ENCODE measurements at places on chromosomes 3 and 15.

- DNase-seq, result no peak
Observed at GRCh38 chr15:50046159-50046558, 72.9 kb downstream of the ATP8B4 start.

- DNase-seq, result no peak
Observed at GRCh38 chr3:194369522-194370279, at the start of gene LRRC15. LRRC15 (minus strand) TSS chr3:194369743; CDS start chr3:194361043, 8,700 bp downstream.

- no peak for DNase-seq
Observed at GRCh38 chr3:175902226-175902625, 1043.1 kb downstream of the NAALADL2 start.

DNA sequence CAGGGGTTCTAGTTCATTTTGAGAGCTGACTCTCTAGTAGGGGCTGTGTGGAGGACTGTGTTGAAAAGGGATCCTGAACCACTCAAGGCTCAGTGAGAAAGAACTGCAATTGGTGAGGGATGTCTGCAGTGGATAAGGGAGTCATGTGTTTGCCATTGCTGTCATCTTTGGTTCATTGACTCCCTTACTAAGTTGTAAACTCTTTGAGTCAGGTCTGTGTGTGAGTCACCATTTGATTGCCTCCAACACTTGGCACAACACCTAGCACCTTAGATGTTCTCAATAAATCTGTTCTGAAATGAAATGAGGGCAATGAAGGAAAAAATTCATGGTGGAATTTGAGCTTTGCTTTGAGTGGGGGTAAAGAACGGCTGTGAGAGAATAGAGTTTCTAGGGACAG, 51.7 kb downstream of the PLS1 start:
- DNase-seq, result no peak

- no peak for DNase-seq
Observed at GRCh38 chr15:51082246-51082645, 12.5 kb downstream of the TNFAIP8L3 start.

GRCh38 chr3:18351069-18351628, 74.0 kb downstream of the SATB1 start:
- no peak for DNase-seq

GRCh38 chr3:113055201-113055600, 64.4 kb downstream of the GTPBP8 start:
- no peak for DNase-seq

- no peak for DNase-seq
Observed at GRCh38 chr3:100057716-100058575, 56.4 kb downstream of the FILIP1L start.

GRCh38 chr3:71707595-71707994, 17.6 kb downstream of the EIF4E3 start:
- DNase-seq, result no peak

DNA sequence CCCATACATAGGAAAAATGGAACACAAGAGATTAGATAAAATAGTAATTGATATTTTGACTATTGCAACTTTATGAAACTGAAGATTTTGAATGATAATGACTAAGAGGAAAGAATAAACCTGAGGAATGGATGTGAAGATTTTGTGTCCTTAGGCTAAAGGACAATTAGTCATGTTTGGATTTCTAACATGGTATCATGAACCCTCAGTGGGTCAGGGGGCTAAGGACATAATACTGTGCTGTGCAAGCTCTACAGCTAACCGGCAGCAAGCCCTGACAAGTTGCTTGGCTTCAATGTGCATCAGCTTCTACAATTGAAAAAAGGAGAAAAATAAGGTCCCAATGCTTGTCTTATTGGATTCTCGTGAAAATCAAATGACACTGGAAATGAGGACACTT, 491.0 kb downstream of the MECOM start:
- DNase-seq, result no peak

DNA sequence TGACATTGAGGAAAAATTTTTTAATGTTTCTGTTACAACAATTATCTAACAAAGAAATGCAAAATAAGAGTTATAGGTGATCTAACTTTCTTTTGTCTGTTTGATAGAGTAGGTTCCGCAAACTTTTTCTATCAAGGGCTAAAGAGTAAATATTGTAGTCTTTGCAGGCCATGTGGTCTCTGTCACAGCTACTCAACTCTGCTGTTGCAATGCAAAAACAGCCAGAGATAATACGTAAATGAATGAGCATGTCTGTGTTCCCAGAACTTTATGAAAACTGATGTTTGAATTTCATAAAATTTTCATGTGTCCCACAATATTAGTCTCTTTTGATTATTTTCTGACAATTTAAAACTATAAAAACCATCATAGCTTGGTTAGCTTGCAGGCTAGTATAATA, 73.3 kb downstream of the SLC24A1 start:
- DNase-seq, result no peak

- DNase-seq, result no peak
Observed at GRCh38 chr3:30448450-30449289, 157.7 kb upstream of the TGFBR2 start.

GRCh38 chr3:150454622-150455021, 46.5 kb downstream of the TSC22D2 start:
- DNase-seq, result no peak

GRCh38 chr3:59240666-59241255, 190.9 kb upstream of the CFAP20DC start:
- DNase-seq, result no peak

DNA sequence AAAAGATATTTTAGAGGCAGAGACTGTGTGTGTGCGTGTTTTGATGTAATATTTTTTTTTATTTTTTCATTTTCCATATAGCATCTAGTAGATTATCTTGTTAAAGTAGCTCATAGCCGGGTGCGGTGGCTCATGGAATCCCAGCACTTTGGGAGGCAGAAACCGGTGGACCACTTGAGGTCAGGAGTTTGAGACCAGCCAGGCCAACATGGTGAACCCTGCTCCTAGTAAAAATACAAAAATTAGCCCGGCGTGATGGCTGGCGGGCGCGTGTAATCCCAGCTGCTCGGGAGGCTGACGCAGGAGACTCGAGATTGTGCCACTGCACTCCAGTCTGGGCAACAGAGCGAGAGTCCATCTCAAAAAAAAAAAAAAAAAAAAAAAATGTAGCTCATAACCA, 1481.2 kb upstream of the CADM2 start:
- no peak for DNase-seq

DNA sequence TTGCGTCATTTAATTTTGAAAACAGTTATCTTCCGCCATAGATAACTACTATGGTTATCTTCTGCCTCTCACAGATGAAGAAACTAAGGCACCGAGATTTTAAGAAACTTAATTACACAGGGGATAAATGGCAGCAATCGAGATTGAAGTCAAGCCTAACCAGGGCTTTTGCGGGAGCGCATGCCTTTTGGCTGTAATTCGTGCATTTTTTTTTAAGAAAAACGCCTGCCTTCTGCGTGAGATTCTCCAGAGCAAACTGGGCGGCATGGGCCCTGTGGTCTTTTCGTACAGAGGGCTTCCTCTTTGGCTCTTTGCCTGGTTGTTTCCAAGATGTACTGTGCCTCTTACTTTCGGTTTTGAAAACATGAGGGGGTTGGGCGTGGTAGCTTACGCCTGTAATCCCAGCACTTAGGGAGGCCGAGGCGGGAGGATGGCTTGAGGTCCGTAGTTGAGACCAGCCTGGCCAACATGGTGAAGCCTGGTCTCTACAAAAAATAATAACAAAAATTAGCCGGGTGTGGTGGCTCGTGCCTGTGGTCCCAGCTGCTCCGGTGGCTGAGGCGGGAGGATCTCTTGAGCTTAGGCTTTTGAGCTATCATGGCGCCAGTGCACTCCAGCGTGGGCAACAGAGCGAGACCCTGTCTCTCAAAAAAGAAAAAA, 1.2 kb downstream of the B2M start:
- no peak for DNase-seq

DNA sequence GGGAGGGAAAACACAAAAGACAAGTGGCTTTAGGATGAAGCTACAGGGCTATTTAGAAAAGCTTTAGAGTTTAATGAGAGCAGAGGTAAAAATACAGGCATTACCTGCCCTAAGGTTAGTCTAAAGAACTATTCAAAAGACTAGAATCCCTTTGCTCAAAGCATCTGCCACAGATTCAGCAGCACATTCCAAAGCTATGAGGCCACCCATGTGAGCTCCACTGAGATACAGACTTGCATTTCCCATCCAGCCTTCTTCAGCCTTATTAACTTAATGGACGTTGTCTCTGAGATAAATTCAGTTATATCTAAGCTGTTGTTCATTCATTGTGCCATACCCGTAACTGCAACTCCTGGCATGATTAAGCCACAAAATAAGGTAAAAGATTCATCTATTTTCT, 25.4 kb downstream of the CXCR6 start:
- DNase-seq, result no peak

DNA sequence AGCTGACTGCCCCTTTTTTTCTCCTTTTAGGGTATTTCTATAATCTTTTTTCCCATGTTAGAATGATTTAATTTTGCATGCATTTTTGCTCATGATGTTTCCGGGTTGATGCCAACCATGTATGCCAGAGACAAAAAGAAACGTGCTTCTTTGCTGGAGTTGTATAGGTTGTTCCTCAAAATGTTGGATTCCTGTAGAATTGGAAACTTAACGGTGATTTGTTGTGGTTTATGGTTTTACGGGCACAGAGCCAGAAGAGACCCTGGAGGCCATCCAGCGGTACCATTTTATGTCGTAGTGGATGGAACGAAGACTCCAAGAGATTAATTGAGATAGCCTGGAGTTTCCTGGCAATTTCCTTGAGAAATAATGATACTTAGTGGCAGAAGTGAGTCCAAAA, 481.5 kb upstream of the RGMA start:
- DNase-seq, result no peak

DNA sequence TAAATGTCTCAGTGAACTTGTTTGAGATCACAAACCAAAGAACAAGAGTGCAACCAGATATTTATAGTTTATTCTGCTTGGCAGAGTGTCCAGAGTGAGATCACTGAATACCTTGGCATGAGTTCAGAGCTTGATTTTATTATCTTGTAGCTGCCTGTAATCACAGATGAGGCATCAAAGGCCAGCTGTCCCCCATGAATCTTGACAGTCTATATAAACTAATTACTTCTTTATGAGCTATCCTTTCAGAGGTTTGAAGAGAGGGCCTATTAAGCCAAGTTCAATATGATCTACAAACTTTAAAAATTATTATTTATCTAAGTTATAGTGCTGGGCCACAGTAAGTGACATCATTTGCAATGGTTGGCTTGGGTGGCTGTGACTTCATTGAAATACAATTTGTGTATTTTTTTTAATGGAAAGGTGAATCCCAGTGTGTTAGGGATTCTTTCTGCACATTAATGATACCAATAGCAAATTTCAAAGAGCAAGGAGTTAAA, 251.5 kb downstream of the CLSTN2 start:
- DNase-seq, result no peak

All from substantia nigra (tissue), 51 donors.